ENCODE measurements at places on chromosomes 2 and 18. TPM values are rescaled to one million over a fixed set of nuclear protein-coding genes. Genes with fewer than 3 reads are reported as not detected.
A peak's percentile ranks its signal among the peaks of the same experiment; 100 is the strongest.

DNA sequence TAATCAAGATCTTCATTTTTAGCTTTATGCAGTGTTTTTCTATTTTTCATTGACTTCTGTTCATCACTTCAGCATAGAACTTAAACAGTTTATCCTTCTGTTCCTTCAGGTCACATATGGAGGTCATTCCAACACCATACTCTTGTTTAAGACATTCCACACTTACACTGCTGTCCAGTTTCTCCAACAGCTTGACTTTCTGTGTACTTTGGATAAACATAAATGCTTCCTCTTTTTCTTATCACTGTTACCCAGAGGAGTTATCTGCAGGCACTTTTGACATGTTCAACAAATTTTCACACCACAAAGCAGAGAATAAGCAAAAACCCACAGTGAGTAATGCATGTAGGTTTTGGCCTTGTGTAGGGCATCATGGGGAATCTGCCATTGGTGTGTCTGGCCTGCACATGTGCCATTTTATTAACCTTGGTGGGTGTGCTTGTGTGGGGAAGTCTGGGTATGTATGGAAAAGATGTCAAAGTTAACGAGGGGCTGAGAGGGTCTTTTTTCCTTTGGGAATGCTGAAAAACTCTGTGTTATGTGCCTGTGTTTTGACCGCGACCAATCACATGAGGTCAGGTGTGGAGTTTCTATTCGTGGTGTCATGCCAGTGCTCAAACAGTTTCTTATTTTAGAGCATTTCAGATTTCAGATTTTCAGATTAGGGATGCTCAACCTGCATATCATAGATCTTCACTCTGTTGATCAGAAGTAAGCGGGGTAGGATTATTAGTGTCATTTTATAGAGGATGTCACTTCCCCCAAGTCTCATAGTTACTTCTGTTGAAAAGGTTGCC is 53.9 kb upstream of the ACVR1 start:
- DNase-seq = no peak

- peak; percentile 76 for DNase-seq
Measured at GRCh38 chr2:23925702-23926289, 1.1 kb downstream of the ATAD2B start.

- peak; percentile 85 for DNase-seq
Measured at GRCh38 chr2:147844697-147845410, at the start of gene ACVR2A. Gene ACVR2A (plus strand): TSS chr2:147845029. CDS start chr2:147845153, 124 bp downstream.

DNA sequence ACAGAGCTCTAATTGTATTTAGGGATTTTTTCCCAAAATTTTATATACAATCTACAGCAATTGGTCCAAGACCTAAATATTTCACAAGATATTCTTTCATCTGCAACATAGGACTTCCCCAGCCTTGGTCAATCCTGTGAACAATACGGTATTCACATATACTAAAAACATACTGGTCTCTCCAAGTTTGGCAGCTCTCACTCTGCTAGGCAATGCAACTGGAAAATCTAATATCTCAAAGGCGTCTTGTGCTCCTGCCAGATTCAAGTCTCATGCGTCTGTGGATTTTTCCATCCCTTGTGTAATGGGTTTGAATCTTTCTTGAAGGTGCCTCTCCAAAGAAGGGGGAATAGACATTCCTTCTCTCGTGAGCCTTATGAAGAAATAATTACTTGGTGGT is 27.4 kb upstream of the MBOAT2 start:
- no peak for DNase-seq

DNA sequence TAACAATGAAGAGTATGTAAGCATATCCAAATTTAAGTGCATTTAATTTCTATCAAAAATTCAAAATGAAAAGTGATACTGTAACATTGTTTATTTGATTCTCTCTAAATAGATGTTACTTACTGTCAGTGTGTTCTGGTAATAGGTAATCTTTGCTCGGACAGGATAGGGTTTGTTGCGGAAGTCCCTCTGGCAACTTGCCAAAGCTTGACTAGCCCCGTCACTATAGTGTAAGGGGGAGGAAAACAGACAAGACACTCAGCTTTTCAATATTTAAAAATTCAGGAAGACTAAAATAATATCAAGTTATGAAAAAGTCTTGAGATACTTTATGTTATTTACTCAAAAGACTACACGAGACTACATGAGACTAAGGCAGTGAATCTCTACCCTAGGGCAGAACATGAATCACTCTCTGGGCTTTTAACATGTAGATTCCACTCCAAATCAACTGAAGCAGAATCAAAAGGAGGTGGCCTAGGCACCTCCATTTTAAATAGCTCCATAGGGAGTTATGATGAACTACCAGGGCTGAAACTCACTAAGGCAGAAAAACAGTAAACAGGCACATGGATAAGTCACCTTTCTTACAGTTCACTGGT is 5.9 kb downstream of the LMAN1 start:
- no peak for DNase-seq

DNA sequence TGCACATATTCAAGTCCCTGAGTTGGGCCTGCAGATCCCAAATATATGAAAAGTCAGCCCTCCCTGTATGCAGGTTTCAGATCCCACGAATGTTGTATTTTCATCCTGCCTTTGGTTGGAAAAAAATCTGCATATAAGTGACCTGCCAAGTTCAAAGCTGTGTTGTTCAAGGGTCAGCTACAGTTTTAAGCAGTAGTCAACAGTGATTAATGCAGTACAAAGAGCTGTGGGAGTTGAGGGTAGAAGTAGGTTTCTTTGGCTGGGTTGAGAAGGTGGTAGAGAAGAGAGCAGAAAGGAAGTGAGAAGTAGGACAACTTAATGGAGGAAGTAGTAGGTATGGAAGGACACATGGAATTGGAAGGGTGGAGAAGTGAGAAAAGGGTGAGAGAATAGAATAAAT is 127.9 kb downstream of the ANKRD44 start:
- no peak for DNase-seq

DNA sequence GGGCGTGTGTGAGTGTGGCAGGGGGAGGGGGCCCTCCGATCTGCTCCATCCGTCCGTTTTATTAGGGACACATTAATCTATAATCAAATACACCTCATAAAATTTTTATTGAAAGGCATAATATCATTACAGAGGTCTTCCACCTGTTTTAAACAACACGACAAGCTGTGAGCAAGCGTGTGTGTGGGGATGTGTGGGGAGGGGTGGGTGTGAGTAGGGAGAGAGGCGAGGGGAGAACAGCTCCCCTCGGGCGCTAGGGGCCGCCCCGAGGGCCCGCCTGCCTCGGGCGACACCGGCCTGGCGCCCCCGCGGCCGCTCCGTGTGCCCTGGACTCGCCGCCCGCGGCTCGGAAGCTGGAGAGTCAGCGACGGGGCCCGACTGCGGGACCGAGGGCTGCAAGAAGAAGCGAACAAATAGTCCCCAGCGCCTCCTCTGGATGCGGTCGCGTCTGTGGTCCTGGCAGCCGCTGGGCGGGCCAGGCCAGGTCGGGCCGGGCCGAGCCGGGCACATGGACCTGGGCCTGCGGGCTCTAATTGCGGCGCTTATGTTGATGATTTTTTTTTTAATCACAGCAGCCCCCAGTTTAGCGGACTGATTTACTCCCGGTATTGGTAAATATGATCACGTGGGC is 352 bp upstream of the HOXD9 start:
- peak; percentile 75 for DNase-seq

- no peak for DNase-seq
Measured at GRCh38 chr18:9926223-9926894, 12.5 kb downstream of the VAPA start.

DNA sequence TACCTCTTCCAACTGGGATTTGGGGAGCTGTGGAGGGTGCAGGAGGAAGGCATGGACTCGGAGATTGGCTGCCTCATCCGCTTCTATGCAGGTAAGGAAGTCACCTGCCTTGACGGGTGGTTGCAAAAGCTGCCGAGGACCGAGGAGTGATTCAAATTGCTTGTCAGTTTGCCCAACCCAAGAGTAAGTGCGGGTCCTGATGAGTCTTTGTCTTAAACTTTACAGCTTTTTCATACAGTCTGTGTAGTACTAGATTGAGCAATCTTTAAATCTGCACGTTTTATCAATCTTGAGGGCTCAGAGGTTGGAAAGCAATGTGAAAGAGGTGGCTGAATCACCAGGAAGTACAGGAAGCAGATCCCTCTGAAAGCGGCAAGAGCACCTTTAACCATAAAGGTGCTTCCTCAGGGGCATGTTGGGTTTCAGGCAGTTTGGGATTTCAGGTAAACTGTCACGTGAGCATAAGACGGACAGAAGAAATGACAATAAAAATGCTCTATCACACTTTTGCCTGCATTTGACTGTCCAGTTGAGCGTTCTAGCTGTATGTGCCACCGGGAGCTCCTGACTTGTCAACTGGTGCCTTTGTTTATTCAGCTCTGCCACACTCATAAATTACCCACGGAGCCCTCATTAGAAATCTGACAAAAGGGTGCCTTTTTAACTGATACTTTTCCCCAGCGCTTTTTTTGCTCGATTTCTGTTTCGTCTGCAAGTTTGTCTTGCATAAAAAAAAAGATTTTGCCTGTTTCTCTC is 2.0 kb downstream of the PHLPP1 start:
- DNase-seq = no peak

GRCh38 chr18:10476338-10476791 is 21.9 kb downstream of the APCDD1 start:
- DNase-seq = no peak

DNA sequence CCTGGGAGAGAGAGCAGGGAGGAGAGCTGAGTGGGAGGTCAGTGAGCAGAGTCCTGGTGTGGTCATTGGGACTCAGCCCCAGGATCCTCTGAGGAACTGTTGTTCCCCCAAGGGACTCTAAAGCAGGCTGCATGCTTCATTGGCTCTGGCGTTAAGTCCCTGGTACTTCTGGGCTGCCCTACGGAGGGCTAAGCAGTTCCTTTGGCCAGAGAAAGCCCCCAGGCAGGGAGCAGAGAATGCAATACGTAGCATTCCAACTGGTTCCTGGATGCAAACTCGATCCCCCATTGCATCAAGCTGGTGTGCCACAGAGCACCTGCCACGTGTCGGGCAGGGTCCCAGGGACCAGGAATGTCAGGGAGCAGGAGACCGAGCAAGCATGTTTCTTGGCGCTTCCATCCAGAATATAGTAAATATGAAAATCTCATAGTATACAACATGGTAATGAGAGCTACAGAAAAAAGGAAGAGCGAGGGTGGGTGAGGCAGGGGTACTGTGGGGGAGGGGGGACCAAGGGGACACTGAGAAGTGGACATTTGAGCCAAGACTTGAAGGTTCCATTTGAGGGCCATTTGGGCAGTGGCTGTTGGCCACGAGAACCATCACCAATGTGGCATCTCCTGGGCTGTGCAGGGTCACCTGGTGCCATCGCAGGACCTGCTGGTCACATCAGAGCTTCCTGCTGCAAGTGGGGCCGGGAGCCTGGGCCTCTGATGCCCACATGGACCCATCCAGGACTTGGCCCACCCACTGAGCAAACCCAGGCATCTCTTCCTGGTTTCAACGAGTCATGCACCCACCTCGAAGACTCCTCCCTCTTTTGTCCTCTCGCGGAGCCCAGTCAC is 160.4 kb downstream of the ASB1 start:
- DNase-seq = no peak

DNA sequence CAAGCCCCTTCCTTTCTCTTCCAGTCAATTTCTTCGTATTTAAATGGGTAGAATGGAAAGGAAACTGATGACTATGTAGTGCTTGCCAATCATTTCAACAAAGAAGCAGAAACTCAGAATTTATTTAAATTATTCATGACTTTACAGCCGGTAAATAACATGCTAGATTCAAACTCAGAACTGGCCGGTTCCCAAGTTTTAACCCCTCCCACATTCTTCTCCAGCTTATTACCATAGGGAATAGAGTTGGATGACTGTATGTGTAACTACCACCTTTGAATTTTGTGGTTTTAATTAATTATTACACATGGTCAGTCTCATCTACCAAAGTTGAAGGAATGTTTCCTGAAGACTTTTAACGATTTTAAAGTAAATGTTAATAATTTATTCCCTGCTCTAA is 819.3 kb upstream of the LRATD1 start:
- DNase-seq = no peak

GRCh38 chr18:31773774-31774476 is 13.2 kb upstream of the SLC25A52 start:
- no peak for DNase-seq

DNA sequence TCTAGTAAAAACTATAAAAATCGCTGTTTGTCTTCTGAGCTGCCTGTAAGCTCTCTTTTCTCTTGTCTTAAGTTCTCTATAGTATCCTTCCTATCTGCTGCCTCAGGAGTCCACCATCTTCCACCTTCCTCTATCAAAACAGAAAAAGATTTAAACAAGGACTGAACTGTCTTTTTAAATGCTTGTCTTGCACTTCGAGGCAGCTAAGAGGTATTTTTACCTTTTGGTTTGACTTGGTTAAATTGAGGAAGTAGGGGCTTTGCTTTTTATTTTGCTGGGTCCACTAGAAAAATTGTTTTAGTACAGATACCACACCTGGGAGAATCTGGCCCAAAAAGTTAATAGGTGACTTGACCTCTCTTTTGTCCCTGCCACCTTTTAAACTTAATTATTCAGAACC is 12.2 kb downstream of the SESTD1 start:
- DNase-seq = no peak

- DNase-seq = no peak
Measured at GRCh38 chr18:35688757-35689156, 107.2 kb downstream of the GALNT1 start.

GRCh38 chr2:189204322-189204941 is 24.9 kb upstream of the COL5A2 start:
- DNase-seq = no peak

- no peak for DNase-seq
Measured at GRCh38 chr2:239042046-239042445, 194.2 kb downstream of the TWIST2 start.

- no peak for DNase-seq
Measured at GRCh38 chr2:205358351-205358815, 323.9 kb upstream of the NRP2 start.

GRCh38 chr2:152402780-152403759 is 68.1 kb downstream of the FMNL2 start:
- DNase-seq = no peak

- DNase-seq = no peak
Measured at GRCh38 chr2:140308706-140309105, 1528.5 kb upstream of the NXPH2 start.

GRCh38 chr2:222179592-222179991 is 119.2 kb downstream of the PAX3 start:
- DNase-seq = no peak

The SPIRE1 gene
- 48.1 TPM for total RNA-seq

The SCN3A gene
- total RNA-seq = under 0.01 TPM

The CRACDL gene
- total RNA-seq = 33.4 TPM

The VWA3B gene
- 25.3 TPM for total RNA-seq

The STARD6 gene
- not detected for total RNA-seq

The NYAP2 gene
- total RNA-seq = 2.0 TPM

The METTL21A gene
- total RNA-seq = 6.7 TPM

The C2orf69 gene
- 8.4 TPM for total RNA-seq

The ZEB2 gene
- total RNA-seq = 104 TPM

The COL4A3 gene
- total RNA-seq = 46.4 TPM

The SDC1 gene
- 161 TPM for total RNA-seq

The TTC32 gene
- total RNA-seq = 8.4 TPM

The HJURP gene
- not detected for total RNA-seq

The RAB6C gene
- not detected for total RNA-seq

The RGPD3 gene
- 2.1 TPM for total RNA-seq

The TMEM182 gene
- total RNA-seq = not detected

The CHAC2 gene
- total RNA-seq = 5.2 TPM

The AMMECR1L gene
- total RNA-seq = 12.9 TPM

The IL36RN gene
- not detected for total RNA-seq

The PCARE gene
- 0.15 TPM for total RNA-seq

The MALL gene
- 40.9 TPM for total RNA-seq

Data from upper lobe of left lung (tissue), 6 donors.